ENCODE measurements at places on chromosomes 7 and 10.

DNA sequence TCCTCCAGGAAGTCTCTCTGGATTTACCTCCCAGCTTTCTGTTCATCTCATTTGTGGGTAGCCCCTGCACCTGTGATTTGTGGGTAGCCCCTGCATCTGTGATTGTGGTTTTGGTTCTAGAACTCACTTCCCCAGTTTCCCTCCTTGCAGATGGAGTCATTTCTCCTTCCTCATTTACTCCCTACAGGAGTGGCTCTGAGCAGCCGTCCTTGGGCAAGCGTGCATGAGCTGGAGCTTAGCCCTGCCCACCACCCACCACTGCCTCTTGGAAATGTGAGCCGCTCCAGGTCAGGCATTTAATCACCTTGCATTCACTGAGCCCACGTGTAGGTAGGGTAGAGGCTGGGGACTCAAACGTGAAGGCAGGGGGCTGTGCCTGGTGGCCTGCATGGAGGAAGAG, 8.2 kb downstream of the COL26A1 start:
- no peak for DNase-seq

DNA sequence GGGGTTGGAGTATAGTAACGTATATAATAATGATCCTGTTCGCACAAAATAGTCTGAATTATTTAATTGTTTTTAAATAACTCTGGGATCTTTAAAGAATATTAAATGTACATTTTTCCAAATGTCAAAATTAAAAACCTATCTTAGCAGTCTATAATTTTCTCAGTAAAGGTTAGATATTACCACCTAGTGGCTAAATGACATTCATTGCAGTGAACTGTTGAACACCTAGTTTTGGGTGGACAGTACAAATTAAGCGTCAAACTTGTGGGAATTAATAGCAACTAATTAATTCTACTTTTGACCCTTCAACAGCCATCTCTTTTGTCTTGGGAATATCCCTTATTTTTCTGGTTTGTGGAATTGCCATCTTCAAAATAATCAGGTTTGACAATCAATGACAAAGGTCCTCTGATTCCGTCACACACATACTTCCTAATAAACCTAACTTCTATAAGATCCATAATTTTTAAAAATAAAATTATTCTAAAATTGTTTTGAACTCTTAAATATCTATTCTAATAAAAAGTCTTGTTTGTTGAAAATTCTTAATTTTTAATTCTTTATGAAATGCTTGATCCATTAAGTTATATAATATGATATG, 165.7 kb downstream of the SEMA3D start:
- no peak for DNase-seq

DNA sequence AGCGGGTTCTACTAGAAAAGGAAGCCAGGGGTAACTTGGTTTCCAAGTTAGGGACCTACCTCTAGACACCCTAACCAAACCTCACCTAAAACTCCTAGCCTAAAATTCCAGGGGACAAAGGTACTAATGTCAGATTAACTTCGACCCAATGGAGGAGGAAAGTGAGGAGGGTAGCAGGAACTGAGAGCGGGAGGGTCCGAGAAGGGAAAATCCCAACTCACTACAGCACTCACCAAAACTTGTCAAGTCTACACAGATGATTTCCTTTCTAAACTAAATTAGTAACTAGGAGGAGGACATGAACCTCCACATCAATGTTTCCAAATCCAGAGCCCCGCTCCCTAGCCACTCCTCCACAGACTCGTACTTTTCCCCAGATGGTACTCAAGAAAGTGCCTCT, 22.6 kb downstream of the CHCHD3 start:
- no peak for DNase-seq

GRCh38 chr7:55484241-55484640, 88.1 kb downstream of the VOPP1 start:
- no peak for DNase-seq

Measured in HEK293T (cell line).